ENCODE measurements at places on chromosomes 4 and X.

DNA sequence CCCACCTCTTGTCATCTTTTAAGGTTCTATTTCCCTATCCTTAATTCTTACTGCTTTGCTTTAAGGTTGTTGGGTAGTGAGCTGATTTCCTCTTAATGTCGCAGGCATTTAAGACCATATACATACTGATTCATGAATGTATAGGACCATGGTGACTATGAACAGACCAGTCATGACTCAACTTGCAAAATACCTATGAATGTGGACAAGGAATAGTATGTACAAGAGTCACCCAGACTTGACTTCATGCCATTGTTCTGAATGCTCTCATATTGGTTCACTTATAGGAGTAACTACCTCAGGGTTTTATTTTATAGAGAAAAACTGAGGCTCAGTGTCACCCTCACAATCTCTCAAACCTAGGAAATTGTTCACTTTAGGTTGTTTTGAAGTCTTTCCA is 44.3 kb downstream of the CCNG2 start:
- no peak for DNase-seq

GRCh38 chr4:4396628-4397440 is 9.9 kb downstream of the NSG1 start:
- no peak for DNase-seq

- DNase-seq = no peak
These were observed 171.8 kb upstream of the FGF16 start for GRCh38 chrX:77275392-77275791.

DNA sequence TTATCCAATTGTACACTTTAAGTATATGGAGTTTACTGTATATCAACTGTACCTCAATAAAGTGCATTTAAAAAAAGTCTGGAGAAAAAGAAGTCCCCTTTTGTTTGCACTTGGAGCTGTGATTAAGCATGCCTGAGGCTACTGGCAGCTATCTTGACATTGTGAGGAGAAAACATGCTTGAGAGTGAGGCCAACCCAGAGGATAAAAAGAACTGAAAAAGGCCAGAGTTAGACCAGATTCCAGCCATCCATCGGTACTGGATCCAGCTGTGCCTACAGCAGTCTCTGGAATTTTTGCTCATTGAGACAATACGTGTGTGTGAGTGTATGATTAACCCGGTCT is 57.4 kb downstream of the LGI2 start:
- no peak for DNase-seq

DNA sequence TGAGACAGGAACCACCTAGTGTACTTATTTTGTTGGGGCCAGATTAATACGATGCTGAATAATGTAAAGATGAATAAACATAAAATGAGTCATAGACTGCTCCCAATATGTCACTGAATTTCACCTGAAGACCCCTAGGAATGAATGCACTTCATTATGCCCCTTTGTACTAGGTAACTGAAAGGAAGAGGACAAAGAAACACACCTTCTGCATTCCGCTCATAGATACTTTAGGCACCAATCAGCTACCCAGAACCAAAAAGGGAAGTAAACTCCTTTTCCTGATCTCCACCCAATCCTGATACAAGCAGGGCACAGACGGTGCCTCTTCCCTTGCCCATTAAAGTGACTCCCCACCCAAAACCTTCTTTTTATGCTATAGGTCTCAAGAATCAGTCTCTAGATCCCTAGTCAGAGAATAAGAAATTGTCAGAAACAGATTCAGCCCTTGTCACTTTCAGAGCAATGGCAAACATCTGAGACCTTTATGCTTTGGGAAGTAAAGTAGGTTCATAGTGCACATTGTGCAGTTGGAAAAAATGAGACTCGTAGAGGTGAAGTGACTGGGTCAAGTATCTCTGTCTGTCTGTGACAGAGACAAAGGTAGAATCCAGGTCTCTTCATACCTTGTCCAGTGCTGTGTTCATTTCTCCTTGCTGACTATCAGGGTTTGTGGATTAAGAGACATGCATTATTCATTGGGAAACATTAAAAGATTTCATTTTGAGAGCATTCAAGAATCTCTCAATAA is 2.3 kb downstream of the GPR174 start:
- DNase-seq = no peak

GRCh38 chr4:55018521-55018920 is 106.9 kb downstream of the KDR start:
- DNase-seq = no peak

- DNase-seq = no peak
These were observed 27.6 kb downstream of the WDR44 start for GRCh38 chrX:118373538-118373937.

GRCh38 chrX:25039036-25039435 is 23.3 kb upstream of the ARX start:
- DNase-seq = no peak

GRCh38 chrX:7242613-7243012 is 94.7 kb upstream of the PUDP start:
- no peak for DNase-seq

GRCh38 chr4:27272217-27272616 is 411.6 kb downstream of the STIM2 start:
- DNase-seq = no peak

DNA sequence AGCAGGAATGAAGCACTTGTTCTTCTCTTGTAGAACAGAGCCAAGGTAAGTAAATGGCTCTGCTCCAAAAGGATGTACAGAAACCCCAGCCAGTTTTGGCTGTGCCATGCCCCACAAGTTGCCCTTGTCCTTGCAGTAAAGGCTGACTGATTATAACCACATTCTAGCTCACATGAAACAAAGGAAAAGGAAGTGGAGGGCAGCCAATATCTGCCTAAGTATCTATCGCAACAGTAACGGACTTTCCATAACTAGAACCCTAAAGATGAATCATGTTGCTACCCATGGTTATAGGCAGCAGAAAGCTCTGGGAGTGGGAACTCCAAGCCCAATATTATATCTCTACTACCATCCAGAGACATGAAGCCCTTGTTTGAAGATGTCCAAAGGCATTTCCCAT is 95.7 kb downstream of the COMMD8 start:
- DNase-seq = no peak

DNA sequence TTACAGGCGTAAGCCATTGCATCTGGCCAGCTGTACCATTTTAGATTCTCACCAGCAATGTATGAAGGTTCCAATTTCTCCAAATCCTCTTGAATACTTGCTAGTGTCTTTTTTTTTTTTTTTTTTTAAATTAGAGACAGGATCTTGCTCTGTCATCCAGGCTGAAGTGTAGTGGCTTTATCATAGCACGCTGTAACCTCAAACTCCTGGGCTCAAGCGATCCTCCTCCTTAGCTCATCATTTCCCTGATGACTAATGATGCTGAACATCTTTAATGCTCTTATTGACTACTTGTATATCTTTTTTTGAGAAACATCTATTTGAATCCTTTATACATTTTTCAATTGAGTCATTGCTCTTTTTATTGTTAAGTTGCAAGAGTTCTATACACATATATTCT is 40.3 kb downstream of the HDAC8 start:
- DNase-seq = no peak

DNA sequence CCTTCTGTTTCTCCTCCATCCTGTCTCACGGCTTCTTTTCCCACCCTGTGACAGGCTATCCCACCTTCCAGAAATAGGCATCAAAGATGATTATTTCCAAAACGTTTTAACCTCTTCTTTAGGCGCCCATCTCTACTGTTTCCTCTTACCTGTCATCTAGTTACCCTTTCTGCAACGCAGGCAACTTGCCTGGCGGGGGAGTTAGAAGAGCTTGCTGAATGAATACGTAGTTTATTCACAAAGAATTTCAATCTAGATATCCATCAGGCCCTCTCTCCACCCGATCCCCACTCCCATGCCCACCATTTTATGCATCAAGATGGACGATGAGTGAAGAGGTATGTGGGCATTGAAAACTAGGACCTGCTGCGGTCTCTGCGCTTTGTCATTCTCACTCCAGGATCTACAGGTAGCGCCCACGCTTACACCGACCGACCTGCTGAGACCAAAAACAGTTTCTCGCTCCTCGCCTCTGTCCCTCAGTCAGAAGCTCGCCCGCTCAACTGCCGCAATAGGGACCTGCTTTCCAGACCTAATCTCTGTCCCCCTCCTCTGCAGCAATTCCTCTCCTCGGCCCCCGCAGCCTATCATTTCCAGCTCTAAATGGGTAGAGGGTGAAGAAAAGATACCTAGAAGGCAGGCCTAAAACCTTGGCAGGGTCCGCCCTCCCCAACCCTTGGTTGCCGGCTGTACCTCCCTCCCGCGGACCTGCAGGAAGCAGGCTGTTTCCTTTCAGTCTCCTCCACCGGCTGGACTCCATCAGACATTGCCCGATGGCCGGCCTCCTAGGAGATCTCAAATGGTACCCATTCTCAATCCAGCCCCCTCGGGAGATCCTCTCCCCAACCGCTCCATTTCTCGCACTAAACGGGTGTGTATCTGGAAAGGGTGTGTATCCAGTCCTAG is 624 bp downstream of the BEX5 start:
- DNase-seq = peak; percentile 9

DNA sequence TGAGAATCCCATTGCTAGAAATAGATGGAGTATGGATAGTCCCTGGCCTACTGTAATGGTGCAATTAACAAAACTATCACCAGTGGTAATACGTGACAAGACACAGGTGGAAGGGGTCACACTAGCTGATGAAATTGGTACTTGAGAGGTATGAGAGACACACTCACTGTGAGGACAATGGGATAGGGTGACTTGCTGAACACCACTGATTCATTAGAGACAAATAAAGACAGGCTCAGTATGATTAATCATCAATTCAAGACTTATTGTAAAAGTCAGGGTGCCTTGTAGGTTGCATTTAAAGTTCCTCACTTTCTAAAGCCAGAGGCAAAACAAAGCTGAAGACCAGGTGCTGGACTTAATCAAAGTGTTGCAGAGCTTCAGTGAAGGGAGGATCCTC is 361.6 kb upstream of the EMCN start:
- no peak for DNase-seq

DNA sequence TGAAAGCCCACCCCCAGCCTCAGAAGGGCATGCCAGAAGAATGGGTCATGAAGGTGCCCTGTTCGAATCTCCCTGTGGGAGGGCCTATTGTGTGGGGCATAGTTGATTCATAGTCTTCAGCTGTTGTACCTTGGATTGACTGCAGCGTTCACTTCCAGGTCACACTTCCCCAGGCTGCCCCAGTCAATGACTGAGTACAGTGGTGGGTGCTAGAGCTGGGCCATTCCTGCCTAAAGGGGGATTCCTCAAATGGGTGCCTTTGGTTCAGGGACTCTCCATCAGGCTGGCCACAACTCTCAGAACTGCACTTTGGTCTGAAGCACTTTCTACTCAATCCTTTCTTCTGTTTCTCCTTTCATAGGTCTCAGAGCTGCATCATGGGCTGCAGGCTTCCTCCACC is 35.0 kb upstream of the RASGEF1B start:
- no peak for DNase-seq

GRCh38 chr4:135777361-135777760 is 1575.8 kb upstream of the PABPC4L start:
- DNase-seq = no peak

DNA sequence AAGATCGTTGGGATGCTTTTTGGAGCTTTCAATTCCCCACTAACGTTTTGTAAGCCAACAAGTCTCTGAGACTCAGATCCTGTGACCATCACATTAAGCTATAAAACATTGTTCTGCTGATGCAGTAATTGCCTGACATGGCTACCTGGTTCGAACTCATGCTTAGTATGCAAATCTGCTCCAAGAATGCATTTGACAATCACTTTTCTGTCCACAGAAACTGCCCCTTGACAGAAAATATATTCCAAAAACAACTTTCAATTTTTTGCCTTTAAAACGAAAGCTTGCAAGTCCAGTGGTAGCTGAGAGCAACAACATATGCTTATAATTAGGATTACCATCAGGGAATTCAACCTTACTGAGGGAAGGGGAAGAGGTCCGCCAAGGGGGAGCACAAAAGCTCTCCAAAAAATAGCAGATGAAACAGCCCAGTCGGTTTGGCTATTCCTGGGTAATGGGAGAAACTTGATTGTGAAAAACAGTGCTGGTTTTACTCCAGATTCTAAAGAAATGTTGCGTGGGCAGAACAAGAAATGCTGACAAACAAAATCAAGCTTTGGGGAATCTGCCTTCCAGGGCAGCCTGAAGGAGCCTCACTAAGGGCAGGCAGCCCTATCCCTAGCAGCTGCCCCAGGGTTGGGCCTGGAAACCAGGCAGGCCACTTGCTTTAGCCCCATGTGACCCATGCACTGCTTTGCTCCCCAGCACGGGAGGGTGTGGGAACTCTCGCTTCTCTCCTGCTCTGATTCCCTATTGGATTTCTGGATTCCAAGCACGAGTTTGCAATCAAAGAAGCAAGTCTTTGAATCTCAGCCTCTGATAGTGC is 160.7 kb upstream of the LDB2 start:
- no peak for DNase-seq

DNA sequence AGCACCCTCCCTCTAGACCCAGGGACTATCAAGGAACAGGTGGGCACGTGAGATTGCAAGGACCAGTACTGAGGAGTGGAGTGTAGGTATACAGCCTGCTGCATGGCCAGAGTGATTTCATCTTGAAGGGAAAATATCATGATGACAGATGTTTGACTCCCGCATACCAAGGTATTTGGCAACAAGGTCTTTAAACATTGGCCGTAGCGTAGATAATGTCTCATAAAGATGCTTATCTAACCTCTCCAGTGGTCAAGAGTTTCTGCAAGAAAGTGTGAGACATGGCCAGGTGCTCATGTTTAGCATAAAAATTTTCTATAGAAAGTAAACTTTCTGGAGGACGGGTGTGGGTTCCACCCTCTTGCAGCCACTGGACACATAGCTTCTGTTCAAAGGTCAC is 18.7 kb upstream of the ZNF630 start:
- DNase-seq = no peak

GRCh38 chr4:27198246-27198645 is 337.6 kb downstream of the STIM2 start:
- no peak for DNase-seq

DNA sequence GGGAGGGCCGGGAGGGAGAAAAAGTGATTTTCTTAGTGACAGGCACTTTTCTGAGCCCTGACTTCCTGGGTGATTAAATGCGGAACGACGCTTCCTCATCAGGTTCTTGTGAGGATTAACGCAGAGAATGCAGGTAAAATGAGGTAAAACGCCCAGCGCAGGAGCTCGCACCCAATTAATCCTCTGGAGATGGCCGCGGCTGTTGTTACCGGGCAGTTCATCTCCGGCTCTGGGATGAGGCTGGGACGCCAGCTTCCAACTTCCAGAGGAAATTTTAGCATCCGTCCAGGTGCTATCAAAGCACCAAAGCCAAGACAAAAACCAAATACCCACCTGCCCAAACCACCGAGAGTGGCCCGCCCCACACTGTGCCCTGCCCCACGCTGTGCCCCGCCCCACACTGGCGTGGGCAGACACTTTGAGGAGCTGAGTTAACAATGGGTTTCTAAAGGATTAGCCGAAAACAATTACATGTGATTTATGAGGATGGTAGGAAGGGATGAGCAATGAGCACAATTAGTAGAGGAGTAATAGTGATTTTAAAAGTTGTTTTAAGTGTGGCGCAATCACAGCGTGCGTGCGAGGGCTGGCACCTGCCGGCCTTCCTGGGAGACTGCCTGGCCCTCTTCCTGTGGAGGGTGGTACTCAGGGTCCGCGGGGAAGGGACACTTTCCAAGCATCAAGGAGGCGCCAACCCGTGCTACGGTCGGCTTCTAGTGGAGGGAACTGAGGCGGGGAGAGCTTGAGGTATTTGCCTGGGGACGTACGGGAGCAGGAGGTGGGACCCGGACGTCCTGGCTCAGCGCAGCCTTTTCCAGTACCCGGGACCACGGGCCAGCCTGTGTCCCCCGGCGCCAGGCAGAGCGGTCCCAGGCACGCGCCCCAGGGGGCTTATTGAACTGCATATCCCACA is 41.6 kb upstream of the ADRA2C start:
- no peak for DNase-seq

GRCh38 chr4:119302073-119302832 is 19.7 kb downstream of the FABP2 start:
- DNase-seq = no peak

GRCh38 chr4:87965501-87965975 is 10.0 kb upstream of the SPP1 start:
- no peak for DNase-seq

Data from caudate nucleus (tissue), 63 donors.